T-helper 1 cell treated with Interleukin-12 subunit alpha and Interleukin-12 subunit beta and Interleukin-4 antibody, amounts not matched to agents 30 ng/mL and 1 ng/mL, for 36 hours (primary cell): ENCODE measurements at places on chromosomes 7 and 10. TPM values are rescaled to one million over a fixed set of nuclear protein-coding genes. Genes with fewer than 3 reads are reported as not detected.

Gene ANXA8
- total RNA-seq = 0.32 and 0.66 TPM in 2 replicates

Gene HYAL4
- total RNA-seq = 0.51 TPM in 1 of 2 replicates, not detected in the other

Gene TMEM196
- total RNA-seq = not detected in 2 replicates

Gene CALHM3
- 0.20 TPM in 1 of 2 replicates, not detected in the other for total RNA-seq

Gene HSPA12A
- total RNA-seq = 0.05 and 0.10 TPM in 2 replicates

Gene CPN1
- not detected in 2 replicates for total RNA-seq

Gene FAM131B
- total RNA-seq = 0.37 TPM in 2 replicates

Gene ZRANB1
- total RNA-seq = 13.3 and 15.3 TPM in 2 replicates

Gene TMEM229A
- not detected in 2 replicates for total RNA-seq

Gene SPDYE1
- total RNA-seq = 0.12 TPM in 1 of 2 replicates, not detected in the other

Gene SOSTDC1
- total RNA-seq = not detected in 2 replicates

Gene MEST
- total RNA-seq = 1.2 and 1.4 TPM in 2 replicates

Gene OR6B1
- total RNA-seq = not detected in 2 replicates

Gene NEBL
- not detected in 2 replicates for total RNA-seq

Gene ASAH2B
- total RNA-seq = 2.2 and 4.1 TPM in 2 replicates

Gene OR13A1
- not detected in 2 replicates for total RNA-seq

Gene CPXM2
- not detected in 2 replicates for total RNA-seq

Gene OR2A1
- total RNA-seq = not detected in 2 replicates

Gene SLC16A9
- 2.4 and 2.9 TPM in 2 replicates for total RNA-seq

Gene LIPA
- 13.0 and 14.6 TPM in 2 replicates for total RNA-seq

Gene PIK3AP1
- total RNA-seq = 6.1 and 6.3 TPM in 2 replicates

Gene OR2A12
- not detected in 2 replicates for total RNA-seq

Gene ELN
- total RNA-seq = not detected in 2 replicates

Gene AKR1C2
- total RNA-seq = not detected in 2 replicates

Gene GJD4
- not detected in 2 replicates for total RNA-seq

Gene RNF32
- total RNA-seq = 3.7 TPM in 2 replicates

Gene ARMH3
- total RNA-seq = 27.8 and 28.0 TPM in 2 replicates

Gene CUL2
- 43.3 and 45.7 TPM in 2 replicates for total RNA-seq

Gene SCIN
- 0.02 TPM in 1 of 2 replicates, not detected in the other for total RNA-seq

Gene CFAP46
- not detected in 2 replicates for total RNA-seq

Gene ITGA8
- total RNA-seq = not detected in 2 replicates

Gene SLC26A5
- total RNA-seq = not detected in 2 replicates

Gene KDM7A
- total RNA-seq = 29.1 and 29.2 TPM in 2 replicates

Gene PITX3
- total RNA-seq = not detected in 2 replicates

Gene GPER1
- not detected in 2 replicates for total RNA-seq

Gene MGMT
- total RNA-seq = 14.9 and 17.1 TPM in 2 replicates

Gene LRRD1
- not detected in 2 replicates for total RNA-seq

Gene GCK
- 0.15 TPM in 1 of 2 replicates, not detected in the other for total RNA-seq

Gene ITPRID1
- total RNA-seq = not detected in 2 replicates

Gene AP1S1
- 41.1 and 42.3 TPM in 2 replicates for total RNA-seq

Gene TLX1
- not detected in 2 replicates for total RNA-seq

Gene FGF8
- total RNA-seq = not detected in 2 replicates

Gene FAM237B
- not detected in 2 replicates for total RNA-seq

Gene ARHGAP22
- not detected in 2 replicates for total RNA-seq

Gene HDAC9
- 0.68 and 0.71 TPM in 2 replicates for total RNA-seq
